Effector memory CD8-positive, alpha-beta T cell (primary cell): ENCODE measurements at places on chromosomes 12 and 14.

- no peak for DNase-seq
Measured at GRCh38 chr14:90760591-90761316, 55.5 kb downstream of the TTC7B start.

DNA sequence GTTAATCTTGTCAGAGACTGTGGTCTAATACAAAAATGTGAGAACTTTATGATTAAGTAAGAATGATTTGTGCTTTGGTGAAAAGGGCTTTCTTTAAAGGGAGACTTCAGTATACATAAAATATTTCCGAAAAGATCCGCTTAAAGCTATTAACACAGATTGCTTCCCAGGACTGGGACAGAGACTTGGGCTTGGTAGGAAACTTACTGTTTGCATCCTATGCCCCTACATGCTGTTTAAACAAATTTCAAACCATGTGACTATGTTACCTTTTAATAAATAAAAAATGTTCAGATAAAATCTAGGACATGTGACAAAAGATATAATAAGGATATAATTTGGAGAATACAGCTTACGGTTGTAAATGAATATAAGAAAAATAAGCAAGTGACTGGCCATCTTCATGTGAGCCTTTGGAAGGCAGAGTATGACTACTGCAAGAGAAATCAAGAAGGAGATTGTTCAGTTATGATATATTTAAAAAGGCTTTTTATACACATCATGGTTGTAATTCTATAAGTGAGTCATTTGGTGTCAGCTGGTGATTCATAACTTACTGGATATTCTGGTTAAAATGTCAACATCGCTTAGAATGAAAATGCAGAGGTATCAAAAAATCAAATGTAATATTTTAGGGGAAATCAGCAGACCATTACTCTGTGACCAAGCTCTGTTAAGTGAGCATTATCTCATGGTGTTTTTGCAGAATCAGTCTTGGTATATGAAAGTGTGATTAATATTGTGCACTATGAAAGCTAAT, 234.7 kb upstream of the E2F7 start:
- no peak for DNase-seq

- no peak for DNase-seq
Measured at GRCh38 chr12:13686260-13686659, 295.1 kb downstream of the GRIN2B start.

DNA sequence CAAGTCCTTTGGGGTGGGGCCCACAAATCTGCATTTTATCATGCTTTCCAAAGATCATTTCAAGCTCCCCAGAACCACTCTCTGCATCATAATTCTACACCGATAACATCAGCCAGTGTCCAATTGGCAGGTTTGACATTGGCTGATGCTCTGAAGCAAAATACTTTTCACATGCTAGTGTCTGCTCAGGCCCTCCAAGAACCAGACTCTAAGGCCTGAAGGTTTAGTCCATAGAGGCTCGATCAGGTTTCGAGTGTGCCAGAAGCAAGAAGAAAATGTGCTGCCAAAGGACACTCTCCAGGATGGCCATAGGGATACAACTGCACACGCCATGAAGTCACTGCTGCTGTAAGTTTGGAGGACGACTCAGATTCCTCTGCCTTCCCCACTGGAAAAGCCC, 280.3 kb downstream of the KSR2 start:
- no peak for DNase-seq

DNA sequence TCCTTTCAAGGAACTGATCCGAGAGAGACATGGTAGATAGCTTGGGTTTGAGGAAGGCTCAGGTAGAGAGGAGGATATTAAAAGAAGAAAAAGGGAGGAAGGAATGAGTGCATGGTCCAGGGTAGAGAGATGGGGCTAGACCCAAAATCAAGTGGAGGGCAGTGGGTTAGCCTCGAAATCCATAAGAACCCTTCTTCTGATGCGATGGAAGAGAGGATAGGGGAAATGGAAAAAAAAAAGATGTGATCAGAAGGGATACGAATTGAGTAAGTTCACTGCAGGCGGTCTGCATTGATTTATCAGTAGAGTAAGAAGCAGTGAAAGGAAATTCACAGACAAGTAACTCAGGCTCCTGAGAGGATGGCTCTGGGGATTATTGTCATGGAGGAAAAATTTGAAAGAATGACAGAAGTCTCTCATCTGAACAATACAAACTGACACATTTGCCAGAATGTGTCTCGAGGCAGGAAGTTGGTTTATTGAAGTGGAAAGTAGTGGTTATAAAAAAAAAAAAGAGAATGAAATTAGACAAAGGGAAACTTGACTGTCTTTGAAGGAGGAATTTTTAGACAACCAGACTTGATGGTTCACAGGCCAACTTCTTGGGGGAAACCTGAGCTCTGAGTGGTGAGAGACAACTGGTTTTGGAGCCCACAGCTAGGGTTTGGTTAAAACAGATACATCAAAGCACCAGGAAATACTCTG, 10.2 kb downstream of the PPFIBP1 start:
- DNase-seq, result no peak

- DNase-seq, result no peak
Measured at GRCh38 chr14:48973151-48973550, 613.0 kb downstream of the RPS29 start.

DNA sequence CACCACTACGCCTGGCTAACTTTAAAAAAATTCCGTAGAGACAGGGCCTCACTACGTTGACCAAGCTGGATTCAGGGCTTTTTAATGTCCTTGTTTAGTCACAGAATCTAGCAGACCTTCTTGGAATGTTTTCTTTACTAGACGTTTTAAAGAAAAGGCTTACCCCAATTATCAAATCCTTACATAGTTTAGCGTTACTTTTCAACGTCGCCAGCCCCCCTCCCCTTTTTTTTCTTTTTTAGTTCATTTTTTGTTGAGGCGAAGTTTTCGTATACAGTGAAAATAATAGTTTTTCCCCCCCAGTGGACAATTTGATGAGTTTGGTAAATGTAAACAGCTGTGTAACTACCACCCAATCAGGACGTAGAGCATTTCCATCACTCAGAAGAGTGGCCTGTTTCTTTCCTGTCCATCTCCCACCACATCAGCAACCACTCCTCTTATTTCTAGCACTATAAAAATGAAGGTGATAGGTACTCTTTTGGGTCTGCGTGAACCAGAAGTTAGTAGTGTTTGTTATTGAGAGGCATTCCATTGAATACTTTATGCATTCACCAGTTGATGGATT, 753 bp upstream of the DLGAP5 start:
- DNase-seq, result no peak

DNA sequence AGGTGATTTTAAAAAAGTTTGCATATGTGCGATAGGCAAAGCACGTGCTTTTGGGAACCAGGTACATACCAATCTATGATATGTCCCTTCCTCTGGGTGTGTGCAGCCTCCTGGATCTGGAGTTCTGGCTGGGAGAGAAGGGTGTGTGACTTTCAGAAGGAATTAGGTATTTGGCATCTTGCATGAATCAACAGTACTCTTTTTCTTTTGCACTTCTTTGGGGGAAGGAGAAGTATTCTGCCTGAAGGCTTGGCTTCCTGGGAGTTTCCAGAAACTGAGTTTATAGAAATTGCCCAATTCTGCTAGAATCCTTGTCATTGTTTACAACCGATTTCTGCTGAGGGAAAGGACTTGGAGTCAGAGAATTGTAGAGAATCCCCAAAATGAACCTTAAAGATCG, 2.9 kb upstream of the CLMN start:
- no peak for DNase-seq

DNA sequence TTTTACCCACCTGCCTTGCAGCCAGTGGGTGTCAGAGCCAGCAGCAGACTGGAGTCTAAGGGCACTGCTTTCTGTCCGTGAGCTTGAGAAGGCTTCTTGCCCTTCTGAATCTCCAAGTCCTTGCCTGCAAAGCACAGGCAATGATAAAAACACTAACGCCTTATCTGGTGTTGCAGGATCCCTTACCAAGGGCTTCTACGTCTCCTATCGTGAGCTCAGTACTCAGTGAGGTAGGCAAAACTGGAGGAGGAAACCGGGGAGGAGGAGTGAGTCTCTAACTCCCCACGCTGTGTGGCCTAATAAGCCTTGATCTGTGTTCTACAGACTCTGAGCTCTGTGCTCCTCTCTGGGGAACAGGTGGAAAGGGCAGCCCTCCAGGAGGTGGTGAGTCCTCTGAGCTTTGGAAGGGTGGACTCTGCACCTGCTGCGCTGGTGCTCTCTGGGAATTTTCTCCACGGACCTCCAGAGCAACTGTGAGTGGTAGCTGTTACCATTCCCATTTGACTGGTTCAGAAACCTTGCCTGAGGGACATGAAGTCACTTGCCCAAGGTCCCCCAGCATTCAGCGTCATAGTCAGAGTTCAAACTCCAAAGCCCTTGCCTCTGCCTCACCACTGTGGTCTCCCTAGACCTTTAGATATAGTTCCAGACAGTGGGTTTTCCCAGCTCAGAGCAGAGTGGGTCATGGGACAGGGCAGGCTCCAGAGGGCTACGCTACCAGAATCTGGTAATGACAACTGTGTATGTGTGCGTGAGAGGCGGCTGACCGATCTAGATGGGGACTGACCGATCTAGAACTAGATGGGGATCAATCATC, 7.0 kb upstream of the MARK3 start:
- DNase-seq, result no peak

- no peak for DNase-seq
Measured at GRCh38 chr14:34093883-34094282, 143.0 kb upstream of the EGLN3 start.

GRCh38 chr14:49870908-49871307, 18.3 kb upstream of the NEMF start:
- no peak for DNase-seq

GRCh38 chr12:69151254-69151764, 88.1 kb upstream of the CPSF6 start:
- DNase-seq, result no peak

DNA sequence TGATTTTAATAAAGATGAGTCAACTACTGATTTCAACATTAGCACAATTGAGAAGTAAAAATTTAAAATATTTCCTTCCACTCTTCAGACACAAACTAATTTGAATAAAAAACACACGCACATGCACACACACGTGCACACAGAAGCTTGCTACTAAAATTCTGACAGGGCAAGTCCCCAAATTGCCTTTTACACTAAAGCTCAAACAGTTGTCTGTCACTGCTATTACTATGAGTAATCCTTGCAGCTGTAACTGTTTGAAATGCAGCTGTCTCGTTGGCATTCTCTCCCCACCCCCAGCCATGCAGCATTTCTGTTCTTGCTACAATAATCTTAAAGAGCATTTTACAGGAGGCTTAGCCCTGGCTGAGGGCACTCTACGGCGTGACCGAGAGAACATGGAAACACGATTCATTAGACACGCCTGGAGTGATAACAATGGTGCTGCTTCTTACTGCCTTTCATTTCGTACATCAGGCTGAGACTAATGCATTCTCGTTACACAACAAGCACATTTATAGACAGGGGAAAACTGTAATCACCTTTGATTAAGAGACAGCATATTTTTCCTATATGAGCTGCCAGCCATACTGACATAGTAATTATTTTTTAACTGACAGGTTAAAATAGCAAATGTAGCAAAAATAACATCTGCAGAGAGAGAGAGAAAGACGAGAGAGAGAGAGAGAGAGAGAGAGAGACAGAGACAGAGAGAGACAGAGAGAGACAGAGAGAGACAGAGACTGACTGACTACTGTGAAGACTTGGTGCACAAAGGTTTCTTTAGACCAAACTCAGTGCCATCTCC, 153.8 kb downstream of the MED13L start:
- no peak for DNase-seq

DNA sequence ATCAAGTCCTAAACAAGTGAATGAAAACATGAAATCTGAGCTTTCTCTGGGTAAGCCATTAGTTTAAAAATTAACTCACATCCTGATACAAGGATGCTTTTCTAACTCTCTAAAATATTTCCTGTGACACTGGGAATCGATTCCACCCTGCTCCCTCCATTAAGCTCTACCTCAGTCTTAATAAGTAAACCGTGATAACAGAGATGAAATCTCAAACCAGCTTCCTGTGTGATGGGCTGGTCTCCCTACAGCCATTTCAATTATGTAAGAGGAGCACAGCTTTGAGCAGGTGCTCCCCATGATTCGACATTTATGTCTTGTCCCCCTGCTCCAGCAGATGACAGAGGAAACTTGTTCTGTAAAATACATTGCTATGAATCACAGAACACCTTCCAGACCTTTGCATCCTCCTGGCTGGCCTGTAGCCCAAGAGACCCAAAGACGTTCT, 59.0 kb downstream of the GAS2L3 start:
- DNase-seq, result no peak

- no peak for DNase-seq
Measured at GRCh38 chr14:99064262-99064954, 207.6 kb downstream of the BCL11B start.

DNA sequence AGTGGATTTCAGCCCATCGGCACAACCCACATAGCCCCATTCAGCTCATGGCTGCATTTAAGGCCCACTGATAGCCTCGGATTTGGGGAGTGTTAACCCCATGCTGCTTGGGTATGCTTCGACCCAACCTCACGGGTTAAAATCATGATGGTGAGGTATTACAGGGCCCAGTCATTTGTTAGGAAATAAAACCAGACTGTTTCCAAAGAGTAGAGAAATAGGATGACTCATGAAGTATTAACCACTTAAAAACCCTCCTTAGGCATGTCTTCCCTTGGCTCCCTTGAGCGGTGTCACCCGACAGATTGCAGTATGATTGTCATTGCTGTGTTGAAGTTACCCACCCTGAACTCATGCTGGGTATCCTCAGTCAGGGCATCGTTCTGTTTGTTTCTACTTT, 289.1 kb downstream of the CACNA1C start:
- DNase-seq, result no peak

DNA sequence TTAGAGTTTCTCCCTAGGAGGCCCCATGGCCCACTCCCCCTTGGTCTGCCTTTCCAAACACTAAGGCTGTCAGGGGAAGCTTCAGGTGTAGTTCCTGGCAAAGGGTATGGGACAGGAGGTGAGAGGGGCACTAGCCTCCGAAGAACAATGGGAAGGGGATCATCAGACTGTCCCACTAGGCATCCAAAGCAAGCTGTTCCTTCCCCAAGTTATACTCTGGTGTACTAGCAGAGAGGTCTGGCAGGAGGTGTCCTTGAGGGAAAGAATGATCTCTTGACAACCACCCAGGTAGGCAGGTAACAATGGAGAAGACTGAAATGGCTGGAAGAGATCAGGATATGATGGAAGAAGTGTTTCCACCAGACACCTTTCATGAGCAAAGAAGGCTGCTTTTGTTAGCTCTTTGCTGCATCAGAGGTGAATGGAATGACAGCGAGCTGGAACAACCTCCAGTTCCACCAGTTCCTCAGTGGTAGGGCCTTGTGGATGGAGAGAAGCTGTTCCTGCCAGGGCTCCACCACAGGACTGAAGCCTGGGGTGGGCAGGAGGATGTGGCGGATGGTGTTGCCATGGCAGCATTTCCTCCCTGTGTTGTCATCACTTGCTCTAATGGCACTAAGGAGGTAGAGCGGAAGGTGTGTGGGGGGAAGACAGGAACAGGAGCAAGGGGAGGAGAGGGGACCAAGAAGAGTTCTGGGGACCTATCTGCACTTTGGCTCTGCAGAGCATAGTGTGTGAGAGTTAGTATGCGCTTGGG, 2.3 kb upstream of the AGAP2 start:
- DNase-seq, result peak; percentile 80

- DNase-seq, result no peak
Measured at GRCh38 chr14:31154956-31155355, 52.6 kb downstream of the HECTD1 start.

GRCh38 chr14:54048736-54049135, 92.1 kb upstream of the BMP4 start:
- no peak for DNase-seq
